LNCaP clone FGC (cell line): ENCODE measurements at places on chromosomes 16 and 17.

- no peak for DNase-seq
Observed at GRCh38 chr16:18802767-18803343, 1.5 kb upstream of the ARL6IP1 start.

- DNase-seq = no peak
Observed at GRCh38 chr16:85291302-85292148, 179.3 kb upstream of the CIBAR2 start.

DNA sequence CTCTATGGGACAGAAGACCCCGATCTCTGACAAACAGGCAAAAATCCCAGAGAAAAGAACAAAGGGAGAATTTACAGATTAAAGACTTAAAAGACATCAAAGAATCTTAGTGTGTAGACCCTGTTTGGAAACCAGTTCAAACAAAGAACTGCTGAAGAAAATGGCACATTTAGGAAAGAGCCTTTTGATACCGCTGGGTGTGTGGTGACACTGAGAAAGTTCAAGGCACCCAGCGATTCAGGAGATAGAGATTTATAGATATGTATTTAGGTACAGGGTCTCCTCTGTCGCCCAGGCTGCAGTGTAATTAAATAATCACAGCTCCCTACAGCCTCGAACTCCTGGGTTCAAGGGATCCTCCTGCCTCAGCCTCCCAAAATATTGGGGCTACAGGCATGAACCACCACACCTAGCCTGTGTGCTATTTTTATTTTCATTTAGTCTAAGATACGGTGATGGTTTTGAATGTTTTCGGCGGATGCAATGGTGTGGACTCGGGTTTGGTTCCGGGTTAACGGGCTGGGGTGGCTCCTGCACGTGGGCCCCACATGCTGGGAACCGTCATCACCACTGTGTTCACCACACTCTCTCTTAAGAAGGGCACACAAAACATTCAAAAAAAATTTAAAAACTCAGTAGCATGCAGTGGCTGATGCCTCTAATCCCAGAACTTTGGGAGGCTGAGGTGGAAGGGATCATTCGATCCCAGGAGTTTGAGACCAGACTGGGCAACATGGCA is 114.0 kb downstream of the ZNF778 start:
- no peak for DNase-seq

GRCh38 chr16:69112285-69113129 is 7.1 kb downstream of the HAS3 start:
- DNase-seq = no peak

- DNase-seq = no peak
Observed at GRCh38 chr17:17344507-17345293, 41.5 kb downstream of the NT5M start.
